NCI-H2081 treated with DMSO at 0.1 percent for 48 hours (cell line): ENCODE measurements at places on chromosomes 2 and 18.

GRCh38 chr2:239113615-239114014 is 265.7 kb downstream of the TWIST2 start:
- no peak for DNase-seq

GRCh38 chr2:207935991-207936370 is 89.3 kb downstream of the PLEKHM3 start:
- no peak for DNase-seq

DNA sequence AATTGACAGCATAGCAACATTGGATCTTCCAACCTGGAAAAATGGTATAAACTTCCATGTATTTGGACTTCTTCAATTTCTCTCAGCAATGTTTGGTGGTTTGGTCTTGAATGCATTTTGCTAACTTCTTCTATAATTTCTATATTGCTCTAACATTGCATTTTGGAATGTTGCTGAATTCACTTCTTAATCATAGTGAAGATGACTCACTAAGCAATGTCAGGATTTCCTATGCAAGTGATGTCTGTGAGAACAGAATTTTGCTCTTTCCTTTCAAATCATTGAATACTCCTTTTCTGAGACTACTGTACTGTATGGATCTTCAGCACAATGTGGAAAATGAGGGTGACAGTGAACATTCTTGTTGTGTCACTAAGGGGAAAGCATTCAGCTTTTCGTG is 28.9 kb upstream of the CDH19 start:
- no peak for DNase-seq

GRCh38 chr2:111938392-111938791 is 40.0 kb downstream of the MERTK start:
- DNase-seq: no peak

DNA sequence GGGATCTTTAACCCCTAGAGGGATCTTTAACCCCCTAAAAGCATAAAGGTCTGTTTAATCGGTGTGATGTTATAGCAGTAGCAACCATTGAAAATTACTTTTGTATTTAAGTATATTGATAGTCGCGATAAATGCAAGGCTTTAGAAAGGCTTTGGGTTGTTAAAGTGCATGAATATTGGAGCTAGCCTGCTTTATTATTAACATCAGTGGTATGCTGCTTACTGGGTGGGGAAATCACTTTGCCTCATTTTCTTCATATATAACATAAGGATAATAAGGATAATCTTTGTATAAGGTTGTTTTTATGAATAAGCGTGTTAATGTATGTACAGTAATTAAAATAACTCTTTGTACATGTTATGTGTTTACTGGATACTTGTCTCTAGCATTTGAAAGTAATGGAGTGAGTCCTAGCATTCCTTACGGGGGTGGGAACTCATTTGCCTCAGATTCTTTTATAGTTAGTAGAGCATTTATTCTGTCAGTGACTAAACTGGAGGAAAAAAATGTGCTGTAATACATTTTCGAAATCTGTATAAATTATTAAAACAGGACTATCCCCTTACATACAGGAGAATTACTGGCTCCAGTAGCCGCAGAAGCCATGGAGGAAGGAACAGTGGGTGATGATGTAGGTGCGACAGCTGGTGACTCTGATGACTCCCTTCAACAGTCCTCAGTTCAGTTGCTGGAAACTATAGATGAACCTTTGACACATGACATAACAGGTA is 122.2 kb downstream of the BIRC6 start:
- no peak for DNase-seq

DNA sequence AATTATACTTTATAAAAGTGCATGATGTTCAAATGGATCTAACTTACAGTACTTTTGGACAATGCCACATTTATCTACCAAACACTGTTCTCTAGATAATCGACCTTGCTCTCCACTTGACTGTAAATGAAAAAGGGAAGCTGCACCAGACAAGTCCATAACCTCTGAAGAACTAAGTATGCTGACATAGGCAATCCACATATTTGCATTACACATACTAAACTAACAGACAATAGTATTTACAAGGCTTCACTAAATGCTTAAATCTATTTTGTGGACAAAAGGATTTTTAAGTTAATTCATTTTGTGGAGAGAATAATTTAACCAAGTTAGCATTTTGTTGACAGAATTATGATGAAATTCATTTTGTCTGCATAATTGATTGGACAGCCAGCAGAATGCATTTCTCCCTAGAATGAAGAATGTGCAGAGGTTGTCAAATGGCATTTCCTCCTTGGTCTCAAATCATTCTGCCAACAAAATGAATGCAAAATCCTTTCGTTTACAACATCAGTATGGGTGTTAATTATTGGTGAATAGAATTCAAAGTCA is 520.9 kb downstream of the CPS1 start:
- peak; percentile 13 for DNase-seq

- no peak for DNase-seq
Observed at GRCh38 chr2:48886919-48887318, 131.4 kb upstream of the LHCGR start.

GRCh38 chr18:58064406-58064998 is 20.5 kb downstream of the NEDD4L start:
- DNase-seq: no peak

DNA sequence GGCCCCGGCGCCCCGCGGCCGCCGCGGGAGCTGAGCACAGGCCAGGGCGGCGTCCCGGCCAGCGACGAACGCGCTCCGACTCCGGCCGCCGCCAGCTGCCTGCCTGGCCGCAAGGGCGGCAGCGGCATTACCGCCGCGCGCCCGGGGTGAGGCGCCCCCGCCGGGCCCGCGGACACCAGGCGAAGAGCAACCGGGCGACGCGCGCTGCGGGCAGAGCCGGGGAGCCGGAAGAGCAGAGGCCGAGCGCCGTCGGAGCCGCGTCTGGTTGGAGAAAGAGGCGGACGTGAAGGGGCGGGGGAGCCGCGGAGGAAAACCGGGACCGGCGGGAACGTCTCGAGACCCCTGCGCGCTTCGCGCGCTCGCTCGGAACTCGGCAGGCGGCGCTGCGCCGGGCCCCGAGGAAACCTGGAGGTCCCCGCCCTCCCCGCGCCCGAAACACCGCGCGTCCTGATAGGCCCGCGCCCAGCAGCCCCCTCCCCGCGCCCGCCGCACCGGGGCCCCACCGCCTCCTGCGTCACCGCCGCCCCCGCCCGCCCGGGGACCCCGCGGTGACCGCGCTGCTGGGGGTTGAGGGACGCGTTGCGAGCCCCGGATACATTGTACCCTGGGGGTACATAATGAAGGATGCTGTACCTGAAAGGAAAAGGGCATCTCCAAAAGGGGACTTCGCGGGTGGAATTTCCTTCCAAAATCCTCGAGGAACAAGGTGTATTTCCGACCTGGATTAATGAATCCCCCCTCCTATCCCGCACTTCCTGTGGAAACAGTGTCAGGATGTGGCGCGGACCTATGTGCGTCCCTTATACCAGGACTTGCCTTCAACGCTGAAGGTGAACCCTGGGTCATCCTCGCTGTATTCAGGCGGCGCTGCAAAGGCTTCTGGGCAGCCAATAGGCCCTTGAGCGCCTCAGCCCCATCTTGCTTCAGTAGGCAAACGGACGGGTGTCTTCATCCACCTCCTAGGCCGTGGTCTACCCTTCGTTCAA is 1.0 kb upstream of the B4GALT6 start:
- DNase-seq: peak; percentile 44
